ENCODE measurements at places on chromosomes 1 and 21.

DNA sequence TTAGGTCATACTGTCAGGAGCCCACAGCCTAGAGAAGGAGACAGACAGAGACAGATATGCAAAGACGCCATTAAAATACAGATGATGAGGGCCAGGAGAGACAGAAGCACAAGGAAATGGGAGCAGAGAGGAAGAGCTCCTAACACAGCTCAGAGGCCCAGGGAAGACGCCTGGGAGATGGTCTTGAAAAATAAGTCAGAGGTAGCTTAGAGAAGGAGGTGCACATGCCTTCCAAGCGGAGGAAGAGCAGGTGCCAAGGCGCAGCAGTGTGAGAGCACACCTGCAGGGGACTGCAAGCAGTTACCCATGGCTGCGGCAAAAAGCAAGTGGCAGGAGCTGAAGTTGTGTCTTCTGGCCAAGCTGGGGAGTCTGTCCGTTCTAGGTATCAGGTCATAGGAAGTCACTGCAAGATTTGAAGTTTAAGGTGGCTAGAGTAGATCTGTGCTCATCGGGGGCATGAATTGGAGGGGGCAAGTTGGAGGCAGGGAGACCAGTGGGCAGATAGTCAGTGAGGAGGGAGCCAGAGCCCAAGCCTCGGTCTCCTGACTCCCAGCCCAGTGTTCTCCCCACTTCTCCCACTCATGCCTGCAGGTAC, 1.3 kb upstream of the TRABD2B start:
- no peak for DNase-seq
- no peaks in the 10 kb centered on the region for H3K27me3 ChIP-seq
- no peaks in the 10 kb centered on the region for H3K36me3 ChIP-seq
- no peak overlapping the region for H3K27ac ChIP-seq

- H3K27me3 ChIP-seq, result no peaks in the 10 kb centered on the region
- H3K36me3 ChIP-seq, result no peaks in the 10 kb centered on the region
- H3K27ac ChIP-seq, result no peak overlapping the region
- no peak overlapping the region for H3K4me3 ChIP-seq
These were observed 53.9 kb upstream of the PTGFRN start for GRCh38 chr1:116855773-116856201.

DNA sequence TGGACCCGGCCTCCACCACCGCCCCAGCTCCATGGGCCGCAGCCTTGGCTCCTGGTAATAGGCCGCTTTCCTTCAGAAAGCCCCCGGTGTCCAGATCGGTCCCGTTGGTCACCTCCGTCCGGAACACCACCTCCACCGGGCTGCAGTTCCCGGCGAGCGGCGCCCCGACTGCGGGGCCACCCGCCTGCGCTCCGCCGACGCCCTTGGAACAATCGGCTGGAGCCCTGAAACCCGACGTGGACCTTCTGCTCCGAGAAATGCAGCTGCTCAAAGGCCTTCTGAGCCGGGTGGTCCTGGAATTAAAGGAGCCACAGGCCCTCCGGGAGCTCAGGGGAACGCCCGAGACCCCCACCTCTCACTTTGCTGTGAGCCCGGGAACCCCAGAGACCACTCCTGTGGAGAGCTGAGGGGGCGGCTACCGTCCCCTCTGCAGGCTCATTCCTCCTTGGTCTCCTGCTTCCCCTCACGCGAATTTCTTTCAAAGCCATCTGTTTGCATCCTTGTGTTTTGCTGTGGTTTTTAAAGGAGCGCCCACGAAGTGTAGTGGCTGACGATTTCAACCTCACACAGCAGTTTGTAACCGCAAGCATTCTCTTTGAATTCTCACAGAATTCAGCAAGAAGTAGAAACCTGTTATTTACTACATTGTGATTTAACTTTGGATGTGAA, 6.0 kb downstream of the FCRLB start:
- peaks cover 3% of the 10 kb centered on the region for H3K4me1 ChIP-seq
- H3K27me3 ChIP-seq, result no peaks in the 10 kb centered on the region
- peak overlapping the region; percentile 65 for H3K27ac ChIP-seq

- peaks cover 24% of the 10 kb centered on the region for H3K4me1 ChIP-seq
- H3K4me3 ChIP-seq, result no peak overlapping the region
- H3K36me3 ChIP-seq, result no peaks in the 10 kb centered on the region
- DNase-seq, result peak; percentile 69
These were observed 66.9 kb upstream of the DIP2A start for GRCh38 chr21:46391773-46392172.

GRCh38 chr1:192485692-192486436, 89.7 kb upstream of the RGS1 start:
- no peaks in the 10 kb centered on the region for H3K36me3 ChIP-seq
- DNase-seq, result peak; percentile 72
- H3K4me3 ChIP-seq, result no peak overlapping the region
- H3K27ac ChIP-seq, result peak overlapping the region; percentile 34
- H3K4me1 ChIP-seq, result no peaks in the 10 kb centered on the region

- peaks cover 14% of the 10 kb centered on the region for H3K4me1 ChIP-seq
- H3K27me3 ChIP-seq, result no peaks in the 10 kb centered on the region
- peak within 1 kb of the TSS; percentile 48 for H3K27ac ChIP-seq
- peak; percentile 76 for DNase-seq
These were observed at the start of gene HECTD3 for GRCh38 chr1:45010855-45011811. Gene HECTD3, minus strand, starts transcription at chr1:45011324. Its CDS starts 67 bp downstream, at chr1:45011257.

Data from ovary (tissue), 10 donors.